Panc1 (cell line): ENCODE measurements at places on chromosomes 3 and 15. TPM values are rescaled to one million over a fixed set of nuclear protein-coding genes. Genes with fewer than 3 reads are reported as not detected.

DNA sequence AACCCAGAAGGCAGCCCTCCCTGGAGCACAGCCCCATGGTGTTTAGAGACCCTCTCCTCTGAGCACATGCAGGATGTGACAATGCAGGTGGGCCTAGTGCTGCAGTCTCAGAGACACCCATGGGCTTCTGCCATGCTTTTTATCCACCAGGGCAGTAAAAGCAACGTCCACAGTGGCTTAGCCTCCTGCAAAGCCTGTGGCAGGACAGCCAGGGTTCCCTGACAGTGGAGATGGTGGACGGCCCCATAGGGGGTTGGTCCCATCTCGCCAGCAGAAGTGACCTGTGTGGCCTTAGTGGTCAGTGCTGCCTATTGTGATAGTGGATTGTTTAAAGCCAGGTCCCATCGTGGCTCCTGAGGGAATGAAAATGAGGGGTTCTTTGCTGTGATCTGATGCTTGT lies 46.6 kb downstream of the APBA2 start:
- DNase-seq = no peak

- no peak for DNase-seq
Measured at GRCh38 chr15:52164631-52165265, 26.4 kb downstream of the GNB5 start.

GRCh38 chr3:54008099-54008498 lies 114.3 kb upstream of the CACNA2D3 start:
- no peak for DNase-seq

GRCh38 chr3:47413751-47414150 lies 32.9 kb downstream of the PTPN23 start:
- DNase-seq = no peak

DNA sequence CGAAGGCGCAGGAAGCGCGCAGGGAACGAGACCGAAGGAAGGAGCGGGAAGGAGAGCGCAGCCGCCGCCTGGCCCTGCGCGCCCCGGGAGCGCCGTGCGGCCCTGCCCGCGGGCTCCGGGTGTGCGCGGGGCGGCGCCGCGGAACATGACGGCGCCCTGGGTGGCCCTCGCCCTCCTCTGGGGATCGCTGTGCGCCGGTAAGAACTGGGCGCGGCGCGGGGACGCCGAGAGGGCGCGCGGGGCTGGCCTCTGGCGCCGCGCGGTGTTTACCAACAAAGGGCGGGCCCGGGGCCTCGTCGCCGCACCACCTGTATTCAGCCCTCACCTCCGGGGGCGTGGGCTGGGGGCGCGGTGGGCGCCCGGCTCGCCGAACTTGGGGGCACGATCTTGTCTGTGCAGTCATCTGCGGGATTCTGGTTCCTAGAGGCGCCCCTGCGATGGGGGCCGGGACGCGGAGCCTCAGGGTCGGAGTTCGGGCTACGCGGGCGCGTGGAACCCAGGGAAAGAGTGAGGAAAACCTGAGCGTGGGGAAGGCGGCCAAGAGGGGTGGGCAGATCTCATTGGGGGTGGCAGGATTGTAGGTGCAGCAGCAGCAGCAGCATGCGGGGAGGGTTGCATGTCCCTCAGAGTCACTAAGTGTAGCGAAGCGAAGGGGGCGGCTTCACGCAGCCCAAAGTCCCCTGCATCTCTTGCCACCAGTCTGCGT lies 641 bp downstream of the ACVR2B start:
- no peak for DNase-seq

DNA sequence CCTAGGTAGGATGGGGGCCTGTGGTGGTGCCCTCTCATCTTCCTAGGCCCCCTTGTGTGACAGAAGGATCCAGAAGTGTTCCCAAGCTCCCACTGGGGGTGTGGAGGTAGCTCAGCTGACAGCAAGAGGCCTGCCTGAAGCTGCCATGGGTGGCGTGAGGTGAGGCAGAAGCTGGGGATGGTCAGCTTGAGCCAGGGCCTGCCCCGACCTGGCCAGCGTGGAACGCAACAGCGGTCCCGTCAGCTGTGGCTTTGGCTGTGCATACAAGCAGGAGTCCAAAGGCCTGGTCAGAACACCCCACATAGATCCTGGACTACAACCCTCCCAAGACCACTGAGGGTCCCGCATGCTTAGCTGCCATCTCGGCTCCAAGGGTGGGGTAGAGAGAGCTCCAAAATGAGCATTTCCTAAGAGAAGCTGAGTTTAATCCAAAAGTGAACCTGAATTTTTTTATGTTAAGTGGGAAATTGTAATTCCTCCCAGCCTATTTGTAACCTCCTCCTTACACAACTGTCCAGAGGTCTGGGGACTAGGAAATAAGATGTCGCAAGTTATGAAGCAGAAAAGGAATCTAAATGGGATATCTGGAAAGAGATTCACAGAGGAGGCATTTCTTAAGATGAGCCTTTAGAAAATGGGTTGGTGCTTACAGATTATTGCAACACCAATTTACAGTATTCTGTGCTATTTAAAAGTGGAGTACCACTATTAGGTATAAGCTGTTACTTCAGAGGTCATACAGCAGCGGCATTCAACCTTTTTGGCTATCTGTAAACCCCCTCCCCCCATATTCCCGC lies 9.9 kb upstream of the PLA2G4D start:
- no peak for DNase-seq

DNA sequence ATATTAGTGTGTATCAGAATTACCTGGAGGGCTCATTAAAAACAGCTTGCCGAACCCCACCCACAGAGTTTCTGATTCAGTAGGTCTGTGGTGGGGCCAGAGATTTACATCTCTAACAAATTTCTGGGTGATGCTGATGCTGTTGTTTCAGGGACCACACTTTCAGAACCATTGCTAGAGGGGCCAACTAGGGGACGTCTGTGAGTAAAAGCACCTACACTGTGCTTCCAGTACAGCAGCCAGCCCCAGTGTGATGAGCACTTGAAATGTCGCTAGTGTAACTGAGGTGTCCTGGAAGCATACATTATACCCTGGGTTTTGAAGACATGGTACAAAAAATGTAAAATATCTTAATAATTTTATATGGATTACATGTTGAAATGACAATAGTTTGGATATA lies 33.0 kb downstream of the AGTR1 start:
- DNase-seq = no peak

- peak; percentile 17 for DNase-seq
Measured at GRCh38 chr3:23546181-23546580, 259.6 kb upstream of the UBE2E1 start.

- no peak for DNase-seq
Measured at GRCh38 chr15:69172847-69173246, 12.4 kb downstream of the GLCE start.

DNA sequence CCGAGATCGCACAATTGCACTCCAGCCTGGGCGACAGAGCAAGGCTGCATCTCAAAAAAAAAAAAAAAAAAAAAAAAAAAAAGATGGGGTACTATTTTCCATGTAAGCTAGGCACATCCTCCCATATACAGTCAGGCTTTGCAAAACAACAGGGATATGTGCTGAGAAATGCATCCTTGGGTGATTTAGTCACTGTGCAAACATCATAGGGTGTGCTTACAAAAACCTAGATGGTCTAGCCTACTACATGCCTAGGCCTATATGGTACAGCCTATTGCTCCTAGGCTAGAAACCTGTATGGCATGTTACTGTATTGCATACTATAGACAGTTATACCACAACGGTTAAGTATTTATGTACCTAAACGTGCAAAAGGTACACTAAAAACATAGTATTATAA lies 75.0 kb downstream of the TTBK2 start:
- peak; percentile 63 for DNase-seq

DNA sequence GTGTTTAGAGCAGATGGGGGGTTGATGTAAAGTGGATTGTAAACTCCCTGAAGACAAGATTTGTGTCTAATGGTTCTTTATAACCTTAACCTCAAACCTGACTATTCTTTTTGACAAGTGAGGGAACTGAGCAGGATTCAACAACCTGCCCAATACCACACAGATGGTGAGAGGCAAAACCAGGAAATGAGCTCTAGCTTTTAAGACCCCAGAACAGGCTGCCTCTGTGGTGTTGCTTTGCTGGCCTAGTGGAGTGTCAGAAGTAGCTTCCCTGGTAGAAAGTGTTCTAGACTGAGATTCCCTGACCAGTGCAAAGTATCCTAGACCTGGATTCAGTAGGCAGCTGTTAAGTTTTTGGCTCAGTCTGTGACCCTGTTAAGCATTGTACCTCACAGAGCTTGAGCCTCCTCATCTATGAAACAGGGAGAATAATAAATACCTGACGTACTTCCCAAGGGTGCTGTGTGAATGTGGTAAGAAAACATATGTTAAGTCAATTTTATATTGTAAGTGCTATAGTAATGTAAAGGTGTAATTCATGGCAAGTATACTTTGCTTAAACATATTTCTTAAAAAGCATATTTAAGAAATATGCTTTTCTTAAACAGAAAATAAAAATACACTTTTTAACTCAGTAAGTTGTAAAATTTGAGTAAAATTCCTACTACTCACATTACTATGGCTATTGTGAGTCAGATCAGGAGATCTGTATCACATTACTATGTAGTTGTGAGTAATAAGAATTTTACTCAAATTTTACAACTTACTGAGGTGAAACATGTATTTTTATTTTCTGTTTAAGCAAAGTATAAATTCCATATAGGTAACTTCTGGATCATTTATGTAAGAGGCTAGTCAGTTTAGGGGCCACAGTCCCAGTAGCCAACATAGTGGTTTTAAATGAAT lies 8.8 kb downstream of the GPR87 start:
- DNase-seq = no peak

DNA sequence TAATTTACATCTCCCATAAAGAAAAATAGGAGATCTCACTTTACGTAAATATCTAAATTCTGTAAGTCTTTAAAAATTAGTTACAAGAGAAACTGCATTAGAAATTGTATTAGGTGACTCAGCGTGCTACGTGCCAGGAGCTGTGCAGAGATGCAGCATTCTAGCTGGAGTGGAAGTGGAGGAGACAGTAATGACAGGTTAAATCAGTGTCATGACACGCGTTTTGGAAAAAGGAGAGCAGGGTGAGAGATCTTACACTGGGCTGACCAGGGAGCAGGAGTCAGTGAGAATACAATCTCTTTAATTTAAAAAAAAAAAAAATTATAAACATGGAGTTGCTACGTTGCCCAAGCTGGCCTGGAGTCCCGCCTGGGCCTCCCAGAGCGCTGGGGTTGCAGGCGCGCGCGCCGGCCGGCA lies 635 bp downstream of the TUBGCP5 start:
- DNase-seq = no peak

DNA sequence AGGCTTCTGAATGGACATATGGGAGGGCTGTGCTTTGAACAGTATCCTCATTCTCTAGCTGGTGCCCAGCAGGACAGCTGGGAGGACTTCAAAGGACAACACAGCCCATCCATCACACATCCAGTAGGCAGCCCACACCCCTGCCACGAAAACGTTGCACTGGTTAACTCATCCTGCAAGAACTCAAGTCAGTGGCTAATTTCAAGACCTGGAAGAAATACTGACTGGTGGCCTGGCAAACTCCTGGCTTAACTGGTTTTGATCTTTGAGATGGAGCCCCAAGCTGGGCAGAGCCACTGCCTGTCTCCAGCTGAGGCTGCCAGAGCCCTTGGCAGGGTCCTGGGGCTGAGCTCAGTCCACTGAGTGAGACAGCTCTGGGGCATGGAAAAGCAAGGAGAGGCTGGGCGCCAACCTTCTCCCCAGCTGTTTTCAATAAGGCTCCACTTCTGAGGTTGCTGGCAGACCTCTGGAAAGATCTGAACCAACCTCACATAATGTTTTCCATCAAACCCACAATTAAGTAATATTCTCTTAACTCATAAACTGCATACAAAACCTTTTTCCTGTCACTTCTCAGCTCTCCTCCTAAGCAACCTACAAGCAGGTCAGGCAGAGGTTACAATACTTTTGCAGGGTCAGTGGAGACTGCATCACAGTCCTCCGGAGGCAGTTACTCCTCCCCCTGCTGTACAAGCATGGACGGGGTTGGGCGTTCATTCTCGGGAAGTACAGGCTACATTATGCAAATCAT lies 110.3 kb downstream of the MYLK start:
- no peak for DNase-seq

DNA sequence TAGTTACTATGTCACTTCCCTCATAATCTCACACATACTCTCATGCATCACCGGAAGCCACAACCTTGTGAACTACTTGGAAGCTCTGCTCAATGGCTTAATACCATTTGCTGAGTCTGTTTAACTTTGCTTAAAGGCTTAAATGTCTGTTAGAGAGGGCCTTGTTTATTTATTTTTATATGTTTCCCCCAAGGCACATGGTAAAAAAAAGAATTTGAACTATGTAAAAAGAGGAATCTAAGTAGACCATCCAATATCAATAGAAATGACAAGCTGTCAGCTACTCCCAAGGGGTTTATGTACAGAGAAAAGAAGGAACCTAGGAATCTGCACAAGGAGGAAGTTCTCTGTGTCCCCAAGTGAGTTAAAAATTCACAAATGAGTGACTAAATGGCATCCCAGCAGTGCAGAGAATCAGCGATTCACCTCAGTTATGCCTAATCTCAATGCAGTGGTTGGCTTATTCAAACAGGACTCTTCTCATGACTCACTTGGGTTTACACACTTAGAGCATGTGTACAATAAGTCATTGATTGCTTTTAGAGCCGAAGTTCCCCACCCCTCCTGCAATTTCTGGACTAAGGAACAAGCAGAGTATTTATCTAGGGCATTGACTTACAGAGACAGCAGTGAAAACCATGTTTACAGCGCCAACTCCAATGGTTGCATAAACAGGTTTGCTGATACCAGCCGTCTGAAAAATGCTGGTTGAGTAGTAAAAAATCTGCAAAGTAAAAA lies 24.4 kb downstream of the SLC2A2 start:
- peak; percentile 61 for DNase-seq

GRCh38 chr3:13673207-13673606 lies 124.3 kb downstream of the FBLN2 start:
- no peak for DNase-seq

GRCh38 chr3:77326586-77326985 lies 286.7 kb downstream of the ROBO2 start:
- no peak for DNase-seq

- no peak for DNase-seq
Measured at GRCh38 chr3:179438841-179439240, 12.4 kb downstream of the GNB4 start.

DNA sequence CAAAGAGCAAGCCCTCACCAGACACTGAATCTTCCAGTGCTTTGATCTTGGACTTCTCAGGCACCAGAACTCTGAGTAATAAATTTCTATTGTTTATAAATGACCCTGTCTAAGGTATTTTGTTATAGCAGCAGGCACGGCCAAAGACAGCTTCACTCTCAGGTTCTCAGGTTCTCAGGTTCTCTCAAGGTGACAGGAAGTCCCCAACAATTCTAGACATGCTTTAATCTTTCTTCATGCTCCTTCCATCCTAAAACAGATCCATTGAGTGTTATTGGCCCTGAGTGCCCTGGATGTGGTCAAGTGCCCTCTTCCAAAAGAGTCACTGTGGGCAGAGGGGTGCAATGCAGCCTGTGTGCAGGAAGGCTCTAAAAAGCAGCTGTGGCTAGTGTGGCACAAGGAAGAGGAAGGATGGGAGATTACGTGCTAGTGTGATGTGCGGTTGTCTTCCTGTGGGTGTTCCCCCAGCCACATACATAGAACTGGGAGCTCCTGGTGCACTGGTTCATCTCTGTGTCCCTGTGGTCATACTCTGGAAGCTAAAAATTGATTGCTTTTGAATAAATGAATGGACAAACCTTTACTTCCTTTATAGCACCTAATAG lies 11.0 kb upstream of the RAB7A start:
- DNase-seq = no peak

Gene FBXO40
- not detected for total RNA-seq

Gene FOXL2
- total RNA-seq = 12.7 TPM

Gene ITIH1
- 0.31 TPM for total RNA-seq

Gene NPAP1
- total RNA-seq = not detected

Gene CCDC54
- total RNA-seq = not detected

Gene STRIT1
- not detected for total RNA-seq

Gene SPATA12
- total RNA-seq = 0.10 TPM

Gene C3orf80
- total RNA-seq = 0.05 TPM

Gene GABRA5
- total RNA-seq = not detected
